Non-pigmented ciliary epithelial cell (primary cell): ENCODE measurements at places on chromosomes 1 and 21.
A peak's percentile ranks its signal among the peaks of the same experiment; 100 is the strongest.

DNA sequence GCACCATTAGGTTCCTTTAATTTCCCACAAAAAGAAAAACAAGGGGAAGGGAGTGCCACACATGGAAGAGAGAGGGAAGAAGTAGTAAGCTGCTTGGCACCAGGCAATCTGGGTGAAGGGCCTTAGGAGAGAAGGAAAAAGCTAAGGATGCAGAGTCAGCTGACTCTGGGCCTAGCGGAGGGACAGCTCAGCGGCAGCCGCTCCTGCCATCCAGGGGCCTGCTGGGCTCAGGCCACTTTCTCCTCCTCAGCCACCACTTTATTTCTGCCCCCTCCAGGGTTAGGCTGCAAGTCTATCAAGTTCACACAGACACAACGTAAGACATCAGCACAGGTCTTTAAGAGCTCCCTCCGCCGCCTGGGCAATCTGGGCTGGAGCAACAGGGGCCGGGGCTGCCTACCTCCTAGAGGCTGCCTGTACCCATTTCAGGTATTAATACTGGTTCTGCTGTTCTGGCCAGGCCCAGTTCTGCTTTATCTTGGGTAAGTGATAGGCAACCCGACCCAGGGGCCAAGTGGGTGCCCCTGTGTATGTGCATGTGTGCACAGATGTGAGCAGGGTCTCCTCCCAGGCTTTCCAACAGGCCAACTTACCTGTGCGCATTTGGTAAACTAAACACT is 53.6 kb downstream of the SLC45A1 start:
- no peak for DNase-seq

DNA sequence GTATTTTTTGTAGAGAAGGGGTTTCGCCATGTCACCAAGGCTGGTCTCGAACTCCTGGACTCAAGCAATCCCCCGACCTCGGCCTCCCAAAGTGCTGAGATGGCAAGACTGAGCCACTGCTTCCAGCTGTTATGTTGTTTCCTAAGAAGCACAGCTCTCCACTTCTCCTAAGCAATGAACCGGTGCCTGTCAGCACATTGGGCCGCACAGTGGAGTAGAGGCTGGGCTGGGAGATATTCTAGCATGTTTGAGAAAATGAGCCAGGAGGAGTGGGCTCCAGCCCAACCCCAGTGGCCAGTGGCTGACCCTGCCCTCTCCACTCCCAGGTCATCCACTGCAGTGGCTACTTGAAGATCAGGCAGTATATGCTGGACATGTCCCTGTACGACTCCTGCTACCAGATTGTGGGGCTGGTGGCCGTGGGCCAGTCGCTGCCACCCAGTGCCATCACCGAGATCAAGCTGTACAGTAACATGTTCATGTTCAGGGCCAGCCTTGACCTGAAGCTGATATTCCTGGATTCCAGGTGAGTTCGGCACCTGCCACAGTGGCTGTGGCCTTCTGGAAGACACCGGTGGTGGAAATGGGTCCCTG is 27.0 kb downstream of the SIM2 start:
- DNase-seq, result no peak

DNA sequence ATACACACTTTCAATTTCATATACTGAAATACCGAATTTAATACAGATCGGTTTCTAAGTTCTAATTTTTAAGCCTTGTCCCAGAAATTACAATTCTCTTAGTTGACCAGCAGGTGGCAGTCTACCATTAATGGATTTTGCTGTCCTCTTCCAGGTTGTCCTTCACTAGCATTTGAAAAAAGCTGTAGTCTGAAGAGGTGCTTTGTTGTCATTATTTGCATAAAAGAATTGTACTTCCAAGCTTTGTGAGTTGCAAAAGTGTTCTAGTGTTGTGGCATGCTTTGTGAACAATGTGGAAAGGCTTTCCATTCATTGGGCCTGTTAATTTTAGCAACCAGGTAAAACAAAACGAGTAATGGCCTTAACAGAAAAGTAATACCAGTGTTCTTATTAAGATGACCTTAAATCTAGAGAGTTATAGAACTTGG is 193.6 kb downstream of the RPS6KC1 start:
- peak; percentile 20 for DNase-seq

- DNase-seq, result no peak
Measured at GRCh38 chr1:231921646-231922345, 295.2 kb downstream of the DISC1 start.

DNA sequence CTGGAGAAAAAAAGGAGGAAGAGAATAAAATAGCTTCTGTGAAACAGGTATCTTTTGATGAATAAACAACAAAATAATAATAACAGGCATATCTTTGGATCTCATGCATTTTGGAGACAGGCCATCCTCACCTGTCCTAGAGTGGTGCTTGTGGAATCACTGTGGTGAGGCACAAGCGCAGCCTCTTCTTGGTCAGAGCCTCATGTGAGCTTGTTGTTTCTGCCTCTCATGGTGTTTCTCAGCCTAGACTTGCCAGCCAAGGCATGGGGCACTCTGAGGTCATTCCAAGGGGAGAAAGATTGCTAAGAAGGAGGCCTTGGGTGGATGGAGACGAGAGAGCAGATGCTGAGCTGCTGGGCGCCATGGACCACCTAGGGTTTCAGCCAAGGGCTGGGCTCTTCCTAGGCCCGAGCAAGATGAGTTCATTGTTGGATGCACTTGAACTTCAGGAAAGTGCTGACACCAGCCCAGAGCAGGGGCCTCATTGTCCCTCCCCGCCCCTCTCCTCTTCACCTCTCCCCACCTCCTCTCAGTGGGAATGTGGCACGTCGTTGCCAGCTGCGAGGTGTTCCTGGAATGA is 49.5 kb downstream of the ATP5PO start:
- no peak for DNase-seq

GRCh38 chr1:91787919-91788318 is 98.0 kb downstream of the TGFBR3 start:
- DNase-seq, result no peak

GRCh38 chr21:19522381-19522780 is 1118.8 kb upstream of the TMPRSS15 start:
- DNase-seq, result no peak

- no peak for DNase-seq
Measured at GRCh38 chr1:2530513-2531361, 674 bp upstream of the HES5 start.

DNA sequence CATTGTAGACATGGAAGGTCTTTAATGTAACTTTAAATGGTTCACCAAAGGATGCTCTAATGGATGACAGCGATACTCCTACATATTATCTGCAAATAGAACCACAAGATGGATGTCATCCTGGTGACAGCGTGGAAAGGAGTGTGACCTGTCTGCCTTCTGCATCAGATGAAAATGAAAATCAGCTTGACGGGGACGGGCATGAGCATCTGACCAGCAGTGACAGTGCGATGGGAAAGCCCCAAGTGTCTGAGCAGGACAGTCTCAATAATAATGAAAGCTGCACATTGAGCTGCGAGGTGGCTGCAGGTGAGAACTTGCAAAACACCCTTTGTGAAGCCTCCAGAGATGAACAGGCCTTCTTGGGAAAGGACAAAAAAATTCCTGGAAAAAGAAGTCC is 25.2 kb downstream of the CNST start:
- DNase-seq, result no peak

DNA sequence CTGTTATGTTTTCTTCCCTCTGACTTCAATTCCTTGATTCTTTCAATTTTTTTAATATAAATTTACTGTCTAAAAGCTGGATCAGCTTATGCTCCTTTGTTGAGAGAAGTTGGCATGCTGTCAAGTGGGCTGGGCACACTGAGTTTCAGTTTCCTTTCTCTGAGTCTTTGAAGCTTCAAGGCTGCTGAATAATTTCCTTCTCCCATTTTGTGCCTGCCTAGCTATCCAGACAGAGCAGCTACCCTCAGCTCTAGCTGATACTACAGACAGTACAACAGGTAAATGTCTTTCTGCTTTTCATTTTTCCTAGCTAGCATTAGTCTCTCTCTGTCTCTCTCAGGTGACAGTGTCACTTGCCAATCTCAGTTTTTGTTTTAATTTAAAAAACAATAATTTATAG is at the start of gene IFI44:
TSS of gene IFI44 (plus strand) at position 204 of the 400 bp plus-strand sequence. CDS start 365 bp downstream, outside the sequence.
- DNase-seq, result peak; percentile 68
